ENCODE measurements at places on chromosomes 1 and 21. TPM values are rescaled to one million over a fixed set of nuclear protein-coding genes. Genes with fewer than 3 reads are reported as not detected.

DNA sequence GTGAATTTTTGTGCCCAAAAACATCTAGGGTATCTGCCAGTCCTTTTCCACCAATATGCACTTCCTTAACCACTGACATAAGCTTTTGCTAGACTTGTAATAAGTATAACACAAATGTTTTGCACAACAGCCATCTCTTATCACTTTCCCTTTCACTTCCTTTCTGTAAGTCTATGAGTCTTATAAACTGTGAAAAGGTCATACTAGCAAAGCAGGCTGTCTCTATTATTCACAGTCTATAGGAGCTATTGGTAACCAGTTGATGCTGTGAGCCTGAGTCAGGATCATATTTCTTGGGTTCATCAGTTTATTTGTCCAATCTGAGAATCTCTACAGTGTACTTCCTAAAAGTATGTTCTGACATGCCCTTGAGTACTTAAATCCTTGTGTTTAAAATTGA lies 172.6 kb downstream of the CHRM3 start:
- no peak for DNase-seq

DNA sequence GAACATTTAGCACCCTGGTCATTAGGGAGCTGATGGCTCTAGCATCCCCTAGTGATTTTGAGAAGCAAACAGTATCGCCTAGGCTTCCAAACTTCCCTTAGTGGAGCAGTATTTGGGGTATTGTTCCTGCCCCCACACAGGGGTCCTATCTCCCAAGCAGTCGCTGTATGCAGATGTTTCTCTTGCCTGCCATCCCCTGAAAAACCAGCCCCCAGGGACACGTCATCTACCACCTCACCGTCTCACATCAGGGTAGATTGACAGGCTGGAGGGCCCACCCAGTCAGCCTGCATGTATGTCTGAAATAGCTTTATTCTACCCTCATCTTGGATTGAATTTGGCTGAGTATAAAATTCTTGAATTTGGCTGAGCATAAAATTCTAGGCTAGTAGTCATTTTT lies 33.9 kb downstream of the TENT5C start:
- DNase-seq: no peak

GRCh38 chr1:213829780-213830179 lies 158.0 kb upstream of the PROX1 start:
- no peak for DNase-seq

LEMD1 gene
- total RNA-seq: not detected

DNA sequence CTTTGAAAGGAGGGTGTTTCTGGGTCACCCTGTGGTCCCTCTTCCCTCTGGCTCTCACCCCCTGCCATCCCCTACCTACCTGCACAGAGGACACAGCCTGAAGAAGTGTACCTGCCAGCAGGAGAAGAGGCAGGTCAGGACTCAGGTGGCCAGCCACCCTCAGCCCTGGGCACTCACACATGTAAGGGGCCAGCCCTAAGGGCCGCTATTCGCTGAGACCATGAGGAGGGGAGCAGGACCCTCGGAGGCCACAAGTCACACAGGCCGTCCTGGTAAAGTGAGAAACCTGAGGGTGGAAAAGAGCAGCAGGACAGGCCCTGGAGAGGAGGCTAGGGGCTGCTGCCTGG lies 1.2 kb downstream of the ZNF692 start:
- no peak for DNase-seq

DNA sequence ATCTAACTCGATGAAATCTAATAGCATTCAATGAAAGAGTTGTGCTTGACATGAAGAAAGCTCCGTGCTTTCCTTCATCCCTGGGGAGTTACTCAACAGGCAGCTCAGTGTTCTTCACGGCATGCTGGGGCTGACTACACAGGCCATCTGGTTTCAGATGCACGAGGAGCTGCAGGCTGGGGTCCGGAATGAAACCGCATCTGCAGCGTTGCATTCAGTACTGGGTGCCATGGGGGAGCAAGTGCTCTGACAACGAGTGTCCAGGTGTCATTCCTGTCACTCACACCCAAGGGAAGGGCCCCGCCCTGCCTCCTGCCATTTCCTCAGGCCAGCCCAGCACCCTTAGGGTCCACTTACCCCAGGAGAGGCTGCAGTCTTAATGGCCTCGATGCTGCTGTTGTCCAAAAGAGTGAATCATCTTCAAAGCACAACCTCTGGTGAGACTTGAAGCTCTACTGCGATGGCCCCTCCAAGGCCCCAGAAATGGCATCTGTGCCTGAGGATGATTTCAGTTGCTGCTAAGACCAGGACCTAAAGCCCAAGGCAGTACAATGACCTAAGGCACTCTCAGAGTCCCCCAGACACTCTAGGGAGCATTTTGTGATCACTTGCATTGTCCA lies 61.4 kb downstream of the STUM start:
- peak; percentile 63 for DNase-seq

DNA sequence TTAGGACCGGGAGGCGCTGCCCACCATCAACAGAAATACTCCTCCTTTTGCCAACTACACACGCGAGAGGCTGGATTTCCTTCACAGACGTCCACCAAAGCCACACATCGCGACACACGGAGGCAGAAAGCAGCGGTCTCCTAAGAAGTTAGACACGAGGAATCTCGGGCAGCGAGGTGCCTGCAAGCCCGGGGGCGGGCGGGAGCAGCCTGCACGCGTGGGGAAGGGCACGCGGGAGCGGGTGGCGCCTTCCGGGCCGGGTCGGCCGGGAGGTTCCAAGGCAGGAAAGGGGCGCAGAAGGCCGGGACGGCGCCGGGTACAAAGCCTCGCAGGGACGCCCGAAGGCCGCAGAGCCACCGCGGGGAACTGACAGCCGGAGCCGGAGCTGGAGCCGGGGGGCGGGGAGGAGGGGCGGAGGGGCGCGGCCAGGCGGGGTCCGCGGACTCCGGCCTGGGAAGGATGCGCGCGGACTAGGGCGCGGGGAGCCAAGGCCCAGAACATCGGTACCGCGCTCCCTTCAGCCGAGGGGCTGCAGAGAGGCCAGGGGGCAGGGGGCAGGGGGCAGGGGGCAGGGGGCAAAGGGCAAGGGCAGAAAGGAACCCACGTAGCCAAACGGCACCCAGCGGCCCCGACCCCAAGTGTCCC lies 722 bp downstream of the NPHP4 start:
- no peak for DNase-seq

OR2T2 gene
- total RNA-seq: not detected

- DNase-seq: no peak
Observed at GRCh38 chr1:232250838-232251237, 379.1 kb downstream of the SIPA1L2 start.

ZMYND12 gene
- total RNA-seq: not detected

BRDT gene
- not detected for total RNA-seq

OR2T29 gene
- total RNA-seq: not detected

GRCh38 chr1:80987824-80988223 lies 812.9 kb upstream of the ADGRL2 start:
- no peak for DNase-seq

DNA sequence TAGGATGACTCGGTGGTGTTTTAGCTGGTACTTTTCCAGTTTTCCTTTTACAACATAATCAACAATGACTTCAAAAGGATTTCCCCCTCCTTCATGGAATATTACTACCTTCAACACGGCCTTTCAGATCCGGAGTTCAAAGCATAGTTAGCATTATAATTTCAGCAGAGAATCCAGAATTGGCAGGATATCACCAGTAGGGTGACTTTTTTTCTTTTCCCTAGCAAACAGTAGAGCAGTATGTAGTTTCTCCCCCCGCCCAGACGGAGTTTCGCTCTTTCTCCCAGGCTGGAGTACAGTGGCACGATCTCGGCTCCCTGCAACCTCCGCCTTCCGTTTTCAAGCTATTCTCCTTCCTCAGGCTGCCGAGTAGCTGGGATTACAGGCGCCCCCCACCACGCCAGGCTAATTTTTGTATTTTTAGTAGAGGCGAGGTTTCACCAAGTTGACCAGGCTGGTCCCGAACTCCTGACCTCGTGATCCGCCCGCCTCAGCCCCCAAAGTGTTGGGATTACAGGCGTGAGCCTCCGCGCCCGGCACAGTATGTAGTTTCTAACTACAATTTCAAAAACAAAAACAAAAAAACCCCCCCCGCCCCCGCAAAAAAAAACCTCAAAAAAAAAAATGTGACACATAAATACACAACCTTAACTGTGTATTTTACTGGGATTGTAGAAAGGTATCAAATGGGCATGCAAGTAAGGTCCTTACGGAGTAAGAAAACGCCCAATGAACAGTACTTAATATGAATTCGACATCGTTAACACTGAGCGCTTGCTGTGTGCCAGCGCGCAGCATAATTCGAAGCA lies 1.5 kb upstream of the COX20 start:
- DNase-seq: peak; percentile 66

AMY2A gene
- total RNA-seq: not detected

- no peak for DNase-seq
Observed at GRCh38 chr1:226108935-226109828, 46.7 kb downstream of the H3-3A start.

CYP4X1 gene
- total RNA-seq: not detected

GRCh38 chr1:162224267-162224666 lies 152.4 kb downstream of the SPATA46 start:
- DNase-seq: no peak

ANGPTL1 gene
- total RNA-seq: not detected

GRCh38 chr1:24526940-24527542 lies 24.4 kb downstream of the RCAN3 start:
- DNase-seq: no peak
